ENCODE measurements at places on chromosomes 6 and 20.
A peak's percentile ranks its signal among the peaks of the same experiment; 100 is the strongest.

GRCh38 chr20:6831461-6831860, 64.0 kb downstream of the BMP2 start:
- DNase-seq, result no peak

- peak; percentile 10 for DNase-seq
These were observed 1534.6 kb downstream of the GRIK2 start for GRCh38 chr6:102928109-102928508.

GRCh38 chr6:161088676-161089328, 97.2 kb downstream of the MAP3K4 start:
- DNase-seq, result no peak

GRCh38 chr6:34200340-34200971, 36.2 kb upstream of the HMGA1 start:
- no peak for DNase-seq

DNA sequence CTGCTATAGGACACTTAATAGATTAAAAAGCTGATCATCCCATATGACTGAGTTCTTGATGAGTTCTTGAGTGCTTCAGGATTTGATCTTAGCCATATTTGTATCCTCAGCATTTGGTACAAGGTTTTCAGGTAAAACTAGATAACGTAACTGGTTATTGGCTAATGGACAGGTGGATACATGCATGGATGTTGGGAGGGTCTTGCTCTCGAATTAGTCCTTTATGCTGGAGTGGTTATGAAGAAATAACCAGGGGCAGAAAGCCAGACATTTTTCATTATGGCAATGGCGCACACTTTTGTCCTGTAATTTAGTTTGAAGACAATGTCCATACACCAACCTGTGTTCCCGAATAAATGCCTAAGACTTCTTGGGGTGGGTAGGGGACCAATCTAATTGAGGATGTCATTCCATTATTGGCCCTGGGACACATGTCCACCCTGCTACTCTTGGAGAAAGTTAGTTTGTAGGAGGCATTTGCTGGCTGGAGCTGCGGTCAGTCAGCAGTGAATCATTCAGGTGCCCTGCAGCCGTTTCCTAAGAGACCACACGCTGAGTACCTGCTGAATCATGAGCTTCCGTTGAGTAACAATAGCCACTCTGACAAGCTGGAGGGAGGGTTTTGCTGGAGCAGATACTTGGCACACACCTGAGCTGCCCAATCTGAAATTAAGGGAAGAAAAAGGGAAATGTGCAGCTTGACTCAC, 194.4 kb downstream of the FOXA2 start:
- no peak for DNase-seq

- DNase-seq, result no peak
These were observed 399.9 kb downstream of the TAF4 start for GRCh38 chr20:61665528-61666470.

DNA sequence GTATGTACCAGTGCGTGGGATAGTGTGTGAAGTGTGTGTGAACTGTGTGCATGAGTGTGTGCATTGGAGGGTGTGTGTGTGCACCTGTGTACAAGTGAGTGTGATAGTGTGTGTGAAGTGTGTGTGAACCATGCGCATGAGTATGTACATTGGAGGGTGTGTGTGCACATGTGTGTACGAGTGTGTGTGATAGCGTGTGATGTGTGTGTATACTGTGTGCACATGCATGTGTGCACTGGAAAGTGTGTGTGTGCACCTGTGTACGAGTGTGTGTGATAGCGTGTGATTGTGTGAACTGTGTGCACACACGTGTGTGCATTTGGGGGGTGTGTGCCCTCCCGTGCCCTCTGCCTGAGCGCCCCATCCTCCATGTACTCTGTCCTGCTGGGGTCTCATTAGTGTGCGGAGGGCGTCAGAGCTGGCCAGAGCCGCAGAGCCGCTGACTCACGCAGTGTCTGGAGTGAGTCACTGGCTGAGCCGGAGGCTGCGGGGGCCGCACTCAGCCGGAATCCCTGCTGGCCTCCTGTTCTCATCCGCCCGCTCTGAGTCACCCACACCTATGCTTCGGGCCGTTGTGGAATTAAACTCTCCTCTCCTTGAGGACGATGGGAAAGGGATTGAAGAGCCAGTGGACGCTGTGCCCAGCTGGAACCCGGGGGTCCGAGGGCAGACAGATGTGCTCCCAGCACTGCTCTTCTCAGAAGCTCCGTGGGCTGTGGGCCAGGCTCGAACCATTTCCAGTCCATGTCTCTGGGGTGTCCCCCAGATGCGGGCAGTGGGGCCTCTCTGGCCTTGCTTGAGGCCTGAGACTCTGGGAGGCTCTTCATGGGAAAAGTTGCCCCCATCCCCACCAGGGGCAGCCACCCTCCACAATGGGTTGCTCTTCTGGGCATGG, 27.3 kb upstream of the STX16 start:
- DNase-seq, result peak; percentile 56

GRCh38 chr6:128686084-128686483, 165.7 kb upstream of the PTPRK start:
- DNase-seq, result no peak

GRCh38 chr6:53915026-53915691, 120.4 kb downstream of the LRRC1 start:
- no peak for DNase-seq

GRCh38 chr6:1624851-1625781, 15.4 kb downstream of the FOXC1 start:
- no peak for DNase-seq

DNA sequence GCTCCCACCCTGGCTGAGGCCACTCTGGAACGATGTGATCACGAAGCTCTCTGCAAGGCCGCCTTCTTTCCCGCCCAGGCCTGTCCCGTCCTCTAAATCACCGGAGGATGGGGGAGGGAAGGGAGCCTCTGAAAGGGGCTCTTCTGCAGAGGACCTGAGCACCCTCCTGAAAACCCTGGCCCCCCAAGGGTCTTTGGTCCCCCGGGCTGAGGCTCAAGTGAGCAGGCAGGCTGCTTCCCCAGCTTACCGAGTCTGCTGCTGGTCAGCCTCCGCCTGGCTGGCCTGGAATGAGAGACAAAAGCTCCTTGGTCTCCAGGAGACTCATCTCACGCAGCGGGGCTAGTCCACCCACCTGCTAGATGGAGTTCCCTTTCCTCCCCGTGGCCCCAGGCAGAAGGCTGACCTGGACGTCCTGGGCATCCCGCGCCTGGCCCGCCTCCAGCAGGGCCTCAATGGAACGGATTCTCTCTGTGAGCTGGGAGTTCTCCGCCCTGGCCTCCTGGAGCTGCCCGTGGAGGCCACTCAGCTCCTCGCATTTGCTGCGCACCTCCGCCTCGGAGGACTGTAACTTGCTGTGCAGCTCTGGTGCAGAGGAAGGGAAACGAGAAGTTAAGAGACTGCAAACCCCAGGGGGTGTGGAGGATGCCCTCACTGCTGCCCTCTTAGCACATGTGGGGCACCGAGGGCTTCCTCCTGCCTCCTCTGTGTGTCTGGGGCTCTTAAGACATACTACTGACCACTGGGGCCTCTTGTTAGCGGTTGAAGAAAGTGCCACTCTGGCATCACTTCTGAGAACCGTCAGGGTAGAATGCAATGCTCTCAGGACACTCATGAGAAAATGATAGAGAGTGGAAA, 54.7 kb downstream of the RRBP1 start:
- peak; percentile 40 for DNase-seq

DNA sequence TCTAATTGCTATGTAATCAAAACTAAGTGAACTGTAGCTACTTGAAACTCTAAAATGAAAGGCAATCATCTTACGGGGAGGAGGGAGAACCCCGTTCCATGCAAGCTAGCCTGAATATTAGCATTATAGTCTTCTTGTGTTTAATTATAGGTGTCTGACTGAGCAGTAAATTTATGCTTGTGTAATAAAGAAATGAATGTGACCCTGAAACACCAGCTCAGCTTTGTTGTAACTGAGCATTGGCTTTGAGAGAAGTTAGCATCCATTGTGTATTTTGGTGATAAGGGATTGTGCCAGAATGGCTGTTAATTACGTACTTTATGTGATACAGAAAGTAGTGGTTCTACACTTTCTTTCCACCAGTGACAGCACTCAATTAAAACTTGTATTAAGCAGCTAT, 86.9 kb downstream of the QKI start:
- DNase-seq, result no peak

GRCh38 chr20:57710841-57711240, 1.0 kb upstream of the PMEPA1 start:
- no peak for DNase-seq

- DNase-seq, result peak; percentile 84
These were observed 234.9 kb upstream of the MCHR2 start for GRCh38 chr6:100228834-100229441.

DNA sequence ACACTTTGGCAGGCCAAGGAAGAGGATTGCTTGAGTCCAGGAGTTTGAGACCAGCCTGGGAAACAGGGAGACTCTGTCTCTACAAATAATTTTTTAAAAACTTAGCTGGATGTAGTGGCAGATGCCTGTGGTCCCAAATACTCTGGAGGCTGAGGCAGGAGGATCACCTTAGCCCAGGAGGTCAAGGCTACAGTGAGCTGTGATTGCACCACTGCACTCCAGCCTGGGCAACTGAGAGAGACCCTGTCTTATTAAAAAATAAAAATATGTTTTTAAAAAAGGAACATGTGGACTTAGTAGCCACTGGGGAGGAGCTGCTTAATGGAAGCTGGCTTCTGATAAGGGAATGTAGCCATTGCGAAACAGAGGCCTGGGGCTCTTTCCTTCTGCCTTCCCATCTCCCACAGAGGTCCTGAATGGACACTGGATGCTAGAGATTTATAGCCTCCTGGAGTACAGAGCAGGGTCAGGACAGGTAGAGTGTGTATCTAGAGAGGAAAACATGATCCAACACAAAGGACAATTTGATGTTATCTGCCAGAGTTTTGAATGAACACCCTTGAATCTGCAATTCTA, 21.7 kb upstream of the GMNN start:
- no peak for DNase-seq

DNA sequence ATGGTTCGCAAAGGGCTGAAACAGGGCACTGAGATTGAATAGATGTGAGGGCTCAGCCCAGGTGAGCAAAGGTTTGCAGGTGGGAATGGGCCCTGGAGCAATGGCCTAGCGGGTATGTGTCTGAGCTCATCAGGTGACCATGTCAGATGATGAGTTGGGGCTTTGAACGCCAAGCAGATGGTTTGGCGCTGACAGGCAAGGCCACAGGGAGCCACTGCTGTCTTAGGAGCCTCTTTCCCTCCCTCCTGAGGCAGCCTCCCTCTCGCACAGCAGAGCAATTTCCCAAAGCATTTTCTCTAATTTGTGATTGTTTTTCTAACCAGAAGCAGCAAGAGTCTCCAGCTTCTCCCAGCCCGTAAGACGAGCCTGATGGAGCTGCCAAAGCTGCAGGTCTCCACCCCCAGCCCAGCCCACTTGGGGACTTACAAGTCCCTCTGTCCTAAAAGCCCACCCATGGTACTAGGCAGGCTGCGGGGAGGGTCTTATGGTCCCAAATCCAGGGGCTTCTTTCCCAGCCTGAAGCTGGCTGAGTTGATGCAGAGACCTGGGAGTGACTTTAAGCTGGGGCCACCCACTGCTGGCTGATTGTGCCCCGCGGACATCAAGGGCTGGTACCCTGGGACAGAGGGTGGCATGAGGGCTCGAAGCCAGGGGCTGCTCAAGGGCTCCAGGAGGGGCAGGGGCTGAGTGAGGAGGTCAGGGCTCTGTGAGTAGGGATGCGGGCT, 11.6 kb downstream of the CDH22 start:
- no peak for DNase-seq

- no peak for DNase-seq
These were observed 180.4 kb downstream of the SASH1 start for GRCh38 chr6:148523048-148523447.

DNA sequence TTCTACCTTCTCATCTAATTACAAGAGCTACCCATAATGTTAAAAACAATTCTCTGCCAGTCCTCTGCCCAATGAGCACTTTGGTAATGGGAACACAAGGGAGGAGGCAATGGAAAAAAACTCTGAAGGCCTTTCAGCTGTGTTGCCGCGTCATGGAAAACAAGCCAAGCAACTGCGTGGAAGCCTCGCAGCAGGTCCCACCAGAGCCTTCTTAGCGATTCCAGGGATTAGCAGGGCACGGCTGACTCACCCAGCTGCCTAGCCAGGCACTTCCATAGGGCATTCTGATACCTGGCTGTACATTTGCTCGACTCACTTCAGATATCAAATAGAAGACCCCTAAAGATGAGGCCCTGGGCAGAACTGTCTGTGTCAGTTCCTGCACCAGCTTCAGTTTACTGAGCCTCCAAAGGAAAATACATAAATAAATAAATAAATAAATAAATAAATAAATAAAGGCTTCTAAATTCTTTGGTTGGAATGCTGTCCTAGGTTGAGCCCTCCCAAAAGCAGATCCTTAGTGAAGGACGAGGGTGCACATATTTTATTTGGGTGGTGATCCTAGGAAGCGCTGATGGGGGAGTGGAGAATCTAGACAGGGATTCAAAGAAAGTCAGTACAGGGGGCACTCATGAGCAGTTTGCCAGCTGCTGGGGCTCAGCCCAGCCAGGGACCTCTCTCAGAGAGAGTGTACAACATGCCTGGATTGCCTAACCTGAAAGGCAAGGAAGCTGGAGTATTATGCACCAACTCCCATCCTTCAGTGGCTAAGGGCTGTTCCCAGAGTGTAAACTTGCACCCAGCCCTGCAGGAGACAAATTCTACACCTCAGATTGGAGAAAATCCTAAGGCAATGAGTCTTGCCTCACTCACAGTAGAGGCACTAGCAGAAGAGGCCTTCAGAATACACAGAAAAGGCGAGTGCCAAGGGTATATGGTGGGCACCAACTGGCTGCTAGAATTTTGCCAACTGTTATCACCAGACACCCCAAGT, 18.2 kb downstream of the SNAP25 start:
- no peak for DNase-seq

- DNase-seq, result peak; percentile 42
These were observed 807 bp downstream of the SNHG17 start for GRCh38 chr20:38434301-38434741.

DNA sequence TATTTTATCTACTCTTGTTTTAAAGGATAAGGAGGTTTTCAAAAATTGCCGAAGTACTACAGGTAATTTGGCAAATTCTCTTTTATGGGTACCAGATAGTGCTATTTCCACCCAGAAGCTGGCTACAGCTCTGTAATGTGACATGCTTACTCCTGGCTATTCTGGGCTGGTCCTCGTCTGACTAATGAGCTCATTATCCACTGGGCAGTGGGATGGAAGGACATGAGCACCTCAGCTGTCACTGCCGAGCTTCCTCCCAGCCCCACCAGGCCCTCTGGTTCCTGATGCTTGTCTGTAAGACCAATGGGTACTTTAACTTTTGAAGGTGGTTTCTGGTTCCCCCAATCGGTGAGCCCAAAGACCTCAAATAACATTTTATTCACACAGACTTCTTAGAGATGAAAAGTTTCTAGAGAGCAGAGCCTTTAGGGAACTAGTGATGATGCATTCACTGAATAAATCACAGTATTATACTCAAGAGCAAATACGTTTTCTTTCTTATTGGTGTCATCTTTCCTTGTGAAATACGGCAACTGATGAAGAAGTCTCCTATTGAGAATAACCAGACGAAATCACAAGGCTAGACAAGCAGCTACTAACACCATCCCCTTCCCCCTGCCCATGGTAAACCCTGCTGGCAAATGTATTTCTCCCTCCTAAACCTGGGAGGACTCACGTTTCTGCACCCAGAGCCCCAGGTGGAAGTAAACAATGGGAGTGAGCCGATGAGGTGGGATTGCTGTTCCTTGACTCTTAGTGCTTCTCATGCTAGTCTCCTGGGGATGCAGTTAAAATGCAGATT, 80.8 kb downstream of the SLC22A3 start:
- no peak for DNase-seq

GRCh38 chr6:105603788-105604586, 201.1 kb upstream of the PREP start:
- DNase-seq, result no peak

Data from Right ventricle myocardium superior (tissue), 1 donor.